Caco-2 (cell line): ENCODE measurements at places on chromosomes 1 and 21. TPM values are rescaled to one million over a fixed set of nuclear protein-coding genes. Genes with fewer than 3 reads are reported as not detected.

Gene CCDC185
- total RNA-seq, result not detected in 2 replicates

Gene FMO1
- total RNA-seq, result 0.77 TPM in 1 of 2 replicates, not detected in the other

Gene SWT1
- 2.7 and 2.9 TPM in 2 replicates for total RNA-seq

Gene LDLRAD2
- not detected in 2 replicates for total RNA-seq
